ENCODE measurements at places on chromosomes 2 and 18.
A peak's percentile ranks its signal among the peaks of the same experiment; 100 is the strongest.

DNA sequence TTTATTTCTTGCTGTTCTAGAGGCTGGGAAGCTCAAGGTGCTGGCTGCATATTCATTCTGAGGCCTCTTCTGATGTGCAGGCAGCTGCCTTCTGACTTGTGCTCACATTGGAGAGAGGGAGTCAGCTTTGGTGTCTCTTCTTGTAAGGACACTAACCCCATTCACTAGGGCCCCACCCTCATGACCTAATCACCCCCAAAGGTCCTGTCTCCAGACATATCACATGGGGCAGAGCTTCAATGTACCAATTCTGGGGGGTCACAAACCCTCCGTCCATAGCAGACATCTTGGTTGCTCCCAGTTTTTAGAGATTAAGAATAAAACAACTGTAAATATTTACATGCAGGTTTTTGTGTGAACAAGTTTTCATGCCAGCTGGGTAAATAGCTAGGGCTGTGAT is 109.1 kb downstream of the RTP5 start:
- no peak for DNase-seq

DNA sequence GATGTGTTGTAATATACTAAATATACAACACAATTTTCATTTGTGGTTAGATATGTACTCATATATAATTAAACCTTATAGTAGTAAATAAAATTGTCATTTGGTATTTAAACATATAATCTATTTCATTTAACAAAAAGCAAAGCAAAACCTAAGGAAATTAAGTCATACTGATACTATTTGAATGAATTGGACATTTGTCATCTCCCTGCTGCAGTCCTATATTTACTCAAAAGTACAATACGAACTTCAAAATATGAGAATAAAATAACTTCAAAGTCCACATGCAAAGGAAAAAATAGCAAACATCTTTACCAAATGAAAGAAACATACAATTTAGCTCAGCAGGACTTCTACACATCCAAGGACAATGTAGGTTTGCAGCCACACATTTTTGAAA is 11.8 kb upstream of the HAT1 start:
- DNase-seq: no peak

GRCh38 chr2:150041722-150042425 is 445.6 kb downstream of the RND3 start:
- DNase-seq: no peak

DNA sequence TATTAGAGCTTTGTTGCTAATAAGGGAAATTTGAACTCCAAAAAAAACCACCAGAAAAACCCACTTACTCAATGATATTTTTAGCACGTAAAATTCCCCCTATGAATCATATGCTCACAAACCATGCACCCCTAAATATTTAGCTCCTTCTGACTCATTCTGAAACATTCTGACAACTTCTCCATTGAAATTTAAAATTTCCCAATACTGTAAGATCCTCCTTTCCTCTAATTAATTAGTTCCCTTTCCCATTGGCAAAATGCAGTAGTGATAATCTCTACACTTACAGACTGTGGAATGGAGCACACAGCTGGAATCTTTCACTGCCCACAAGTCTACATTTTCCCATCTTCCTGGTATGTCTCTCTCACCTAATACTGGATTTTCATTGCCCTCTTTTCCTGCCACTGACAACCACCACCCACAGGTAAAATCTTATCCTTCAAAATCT is 215.8 kb upstream of the ACVR2A start:
- DNase-seq: no peak

DNA sequence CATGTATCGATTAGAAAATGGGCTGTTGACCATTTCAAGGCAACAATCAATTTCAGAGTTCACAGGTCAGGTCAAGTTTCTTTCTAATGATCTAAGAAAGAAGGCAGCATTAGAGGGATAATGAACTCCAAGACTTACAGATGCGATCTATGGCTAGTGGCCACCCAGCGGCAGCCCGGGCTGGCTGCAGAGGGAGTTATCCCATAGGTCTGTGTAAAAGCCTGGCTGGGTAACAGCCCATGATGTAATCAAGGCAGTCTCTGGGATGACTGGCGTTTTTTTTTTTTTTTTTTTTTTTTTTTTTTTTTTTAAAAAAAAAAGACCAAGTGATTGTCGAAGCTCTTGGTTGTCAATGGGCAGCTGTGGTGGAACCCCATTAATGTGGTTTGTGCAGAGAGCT is 171.1 kb upstream of the SKOR2 start:
- DNase-seq: no peak

DNA sequence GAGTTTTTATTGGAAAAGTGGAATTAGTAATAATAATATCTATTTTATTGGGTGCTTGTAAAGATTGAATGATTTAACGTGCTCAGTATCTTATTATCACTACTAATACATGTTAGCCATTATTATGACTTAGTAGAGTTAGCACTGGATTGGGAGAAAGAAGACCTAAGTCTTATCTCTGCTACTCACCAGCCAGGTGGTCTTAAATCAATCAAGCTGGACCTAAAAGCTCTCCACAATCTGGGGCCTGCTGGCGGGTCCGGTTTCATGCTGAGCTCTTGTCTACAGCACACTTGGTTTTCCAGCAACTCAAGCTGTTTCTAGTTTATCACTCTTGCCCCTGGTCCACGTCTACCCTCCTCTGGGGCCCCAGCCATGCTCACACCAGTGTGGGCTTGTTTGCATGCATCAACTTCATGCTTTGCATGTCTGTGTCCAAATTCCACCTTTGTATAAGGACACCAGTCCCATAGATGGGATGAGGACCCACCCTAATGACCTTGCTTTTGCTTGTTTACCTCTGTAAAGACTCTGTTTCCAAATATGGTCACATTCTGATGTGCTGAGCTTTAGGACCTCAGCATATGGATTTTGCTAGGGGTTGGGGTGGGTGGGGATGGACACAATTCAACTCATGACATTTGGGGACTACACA is 363.1 kb downstream of the LPIN1 start:
- no peak for DNase-seq

GRCh38 chr2:8472545-8473323 is 209.1 kb upstream of the ID2 start:
- DNase-seq: no peak

- DNase-seq: no peak
Measured at GRCh38 chr2:202689459-202689858, 54.7 kb downstream of the FAM117B start.

GRCh38 chr2:207352978-207353671 is 176.6 kb upstream of the CREB1 start:
- peak; percentile 42 for DNase-seq

GRCh38 chr18:34709104-34709503 is 994 bp upstream of the DTNA start:
- DNase-seq: no peak

DNA sequence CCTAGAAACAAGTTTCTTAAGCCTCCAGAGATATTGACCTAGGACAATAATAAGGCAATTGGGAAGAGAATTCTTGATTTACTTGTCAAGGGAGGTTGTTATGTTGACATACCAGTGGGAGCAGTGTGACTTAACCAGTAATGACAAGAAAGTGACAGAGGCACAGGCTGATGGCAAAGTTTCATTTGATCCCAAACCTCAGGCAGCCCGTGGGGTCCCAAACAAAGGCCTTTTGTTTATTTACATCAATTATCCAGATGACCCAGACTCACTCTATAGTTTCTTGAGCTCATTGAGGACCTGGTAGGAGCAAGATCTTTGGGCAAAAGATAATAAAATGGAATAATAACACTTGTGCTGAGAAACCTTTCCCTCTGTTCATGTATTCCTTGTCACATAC is 336.8 kb downstream of the ARL6IP6 start:
- DNase-seq: no peak

DNA sequence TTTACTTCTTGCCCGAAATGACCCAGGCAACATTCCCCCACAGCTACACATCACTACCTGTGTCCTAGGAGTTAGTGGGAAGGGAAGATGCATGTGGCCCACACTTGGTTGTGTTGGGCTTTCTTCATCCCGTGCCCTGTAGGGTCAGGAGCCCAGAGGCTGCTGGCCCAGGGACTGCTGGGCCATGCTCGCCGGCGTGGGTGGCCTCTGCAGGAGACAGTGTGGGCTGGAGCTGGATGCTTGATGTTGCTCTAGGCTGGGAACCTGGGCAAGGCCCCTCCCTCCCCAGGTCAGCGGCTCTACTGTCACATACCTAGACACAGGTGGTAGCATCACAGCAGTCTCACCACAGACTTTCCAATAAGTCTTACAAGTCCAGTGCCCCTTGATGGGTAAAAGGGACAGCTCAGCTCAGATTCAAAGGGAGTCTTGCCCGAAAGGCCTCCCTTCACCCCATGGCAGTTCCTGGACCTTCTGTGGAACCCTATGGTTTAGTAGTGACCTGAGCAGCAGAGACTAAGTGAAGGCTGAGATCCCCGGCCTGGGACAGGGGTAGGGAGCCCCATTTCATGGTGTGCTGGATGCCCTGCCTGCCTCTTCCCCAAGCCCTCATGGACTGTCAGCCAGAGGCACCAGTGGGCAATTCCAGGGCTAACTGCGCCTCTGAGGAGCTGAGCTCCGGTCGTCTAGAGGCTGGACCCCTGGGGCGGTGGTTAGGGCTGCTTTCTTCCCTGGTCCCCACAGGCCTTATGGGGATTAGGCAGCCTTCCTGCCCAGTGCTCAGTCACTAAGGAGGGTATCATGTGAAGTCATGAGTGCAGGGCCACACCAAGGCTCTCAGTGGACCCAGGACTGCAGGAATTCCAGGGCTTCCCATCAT is 45.4 kb upstream of the FAHD2A start:
- DNase-seq: no peak

DNA sequence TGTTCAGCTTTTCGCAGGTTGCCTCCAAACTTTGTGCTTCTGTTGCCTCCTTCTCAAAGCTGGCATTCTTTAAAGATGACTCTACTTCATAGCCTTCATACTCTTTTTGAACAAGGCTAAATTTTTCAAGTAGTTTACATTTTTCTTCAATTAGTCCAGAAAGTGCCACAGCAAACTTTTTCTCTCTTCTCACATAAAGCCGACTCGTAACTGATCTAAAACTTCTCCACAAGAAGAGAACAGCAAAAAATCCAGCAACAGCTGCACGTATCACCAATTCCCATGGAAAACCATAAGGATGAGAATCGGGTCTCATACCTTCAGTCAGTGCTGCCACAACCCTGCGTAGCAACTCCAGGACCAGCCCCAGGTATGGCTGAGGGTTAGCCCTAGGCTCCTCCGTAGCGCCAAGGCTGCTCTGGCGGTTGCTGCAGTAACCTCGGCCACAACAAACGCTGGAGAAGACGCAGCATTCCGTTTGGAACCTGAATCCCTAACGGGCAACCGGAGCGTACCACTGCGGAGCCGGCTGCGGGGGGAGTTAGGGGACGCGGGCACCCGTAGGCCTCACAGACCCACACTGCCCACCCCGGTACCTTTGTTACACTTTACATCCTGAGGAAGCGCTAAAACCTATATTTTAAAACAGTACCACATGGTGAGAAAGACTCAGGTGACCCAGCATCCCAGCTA is at the start of gene CTAGE1:
Gene CTAGE1 (minus strand): TSS at position 420 of the 693 bp plus-strand sequence. CDS start 104 bp downstream, at position 316.
- no peak for DNase-seq

DNA sequence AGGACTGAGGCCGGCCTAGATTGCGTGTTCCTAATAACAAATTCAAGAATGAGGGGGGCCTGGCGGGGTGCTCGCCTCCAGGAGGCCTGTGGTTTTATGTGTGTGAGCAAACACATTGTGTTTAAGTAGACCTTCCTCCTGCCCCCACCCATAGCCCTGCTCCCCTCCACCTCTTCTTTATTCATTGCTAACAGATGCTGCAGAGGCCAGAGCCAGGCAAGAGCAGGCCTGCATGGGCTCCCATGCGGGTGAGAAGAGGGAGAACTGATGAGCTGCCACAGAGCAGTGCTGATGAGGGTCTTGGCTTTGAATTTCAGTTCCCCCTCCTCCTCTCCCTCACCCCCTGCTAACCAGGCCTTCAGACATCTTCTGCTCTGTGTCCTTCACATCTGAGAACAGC is 154.6 kb downstream of the OSR1 start:
- no peak for DNase-seq

DNA sequence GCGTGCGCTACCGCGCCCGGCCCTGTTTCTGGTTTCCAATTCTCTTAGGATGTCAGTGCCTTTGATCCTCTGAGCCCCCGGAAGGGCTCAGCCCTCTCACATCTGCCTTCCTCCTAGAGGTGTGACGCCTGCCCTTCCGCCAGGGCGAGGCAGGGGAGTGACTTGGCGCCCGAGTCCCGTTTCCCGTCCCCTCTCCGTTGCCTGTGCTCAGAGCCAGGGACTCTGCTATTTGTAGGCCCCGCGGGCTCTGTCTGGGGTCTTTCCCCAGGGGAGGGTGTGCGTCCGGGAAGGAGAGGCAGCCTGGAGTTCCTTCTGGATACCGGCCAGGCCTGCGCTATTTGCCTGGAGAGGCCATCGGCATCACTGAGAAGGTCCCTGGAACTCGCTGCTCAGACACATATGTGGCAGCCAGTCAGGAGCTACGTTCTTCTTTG is 103.7 kb upstream of the TAF1B start:
- no peak for DNase-seq

- peak; percentile 28 for DNase-seq
Measured at GRCh38 chr2:211534632-211535031, 978.2 kb downstream of the CPS1 start.

DNA sequence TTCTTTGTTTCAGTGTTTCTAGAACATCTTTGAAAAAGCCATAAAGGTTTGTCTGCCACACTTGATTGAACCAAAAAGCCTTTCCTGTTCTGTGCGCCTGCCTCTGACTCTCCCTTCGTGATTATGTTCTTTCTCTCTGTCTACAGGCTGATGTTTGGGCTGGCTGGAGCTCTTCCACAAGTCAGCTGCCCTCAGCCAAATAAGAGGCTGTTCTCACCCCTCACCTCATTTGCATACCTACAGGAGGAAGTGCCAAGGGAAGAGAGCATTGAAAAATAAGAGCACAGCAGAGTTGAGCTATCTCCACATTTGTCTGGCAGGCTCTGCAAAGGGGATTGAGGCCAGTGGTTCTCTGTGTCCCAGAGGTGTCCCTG is 15.8 kb downstream of the INPP5D start:
- DNase-seq: no peak

GRCh38 chr2:486371-486770 is 190.8 kb downstream of the TMEM18 start:
- no peak for DNase-seq

DNA sequence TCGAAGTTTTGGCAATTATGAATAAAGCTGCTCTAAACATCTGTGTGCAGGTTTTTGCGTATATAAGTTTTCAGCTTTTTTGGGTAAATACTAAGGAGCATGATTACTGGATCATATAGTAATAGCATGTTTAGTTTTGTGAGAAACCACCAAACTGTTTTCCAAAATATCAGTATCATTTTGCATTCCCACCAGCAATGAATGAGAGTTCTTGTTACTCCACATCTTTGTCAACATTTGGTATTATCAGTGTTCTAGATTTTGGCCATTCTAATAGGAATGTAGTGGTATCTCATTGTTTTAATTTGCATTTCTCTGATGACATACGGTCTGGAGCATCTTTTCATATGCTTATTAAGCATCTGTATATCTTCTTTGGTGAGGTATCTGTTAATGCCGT is 143.4 kb upstream of the MYO3B start:
- no peak for DNase-seq
